ENCODE measurements at places on chromosomes 4 and X. TPM values are rescaled to one million over a fixed set of nuclear protein-coding genes. Genes with fewer than 3 reads are reported as not detected.

- no peak for DNase-seq
Observed at GRCh38 chr4:101259876-101260275, 87.5 kb downstream of the PPP3CA start.

Gene LRPAP1
- total RNA-seq: 280 TPM

Gene TECRL
- total RNA-seq: 1,034 TPM

- DNase-seq: no peak
Observed at GRCh38 chr4:120829113-120829831, 93.3 kb downstream of the PRDM5 start.

DNA sequence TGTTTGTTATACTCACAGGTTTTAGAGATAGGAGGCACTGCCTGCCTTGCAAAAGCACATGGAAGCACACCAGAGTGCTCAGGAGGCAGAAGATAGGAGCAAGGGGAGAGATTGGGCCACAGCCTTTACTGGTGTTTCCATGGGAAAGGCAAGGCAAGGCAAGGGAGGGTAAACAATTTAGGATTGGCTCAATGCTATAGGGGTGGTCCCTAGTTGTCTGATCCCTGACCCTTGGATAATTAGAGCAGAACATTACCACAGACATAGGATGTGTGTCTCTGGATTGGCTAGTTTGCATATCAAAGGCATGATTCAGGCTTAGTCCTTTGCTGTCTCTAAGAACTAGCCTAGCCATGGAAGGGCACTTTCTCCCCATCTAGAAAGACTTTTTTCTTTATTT is 36.1 kb downstream of the GRXCR1 start:
- no peak for DNase-seq

DNA sequence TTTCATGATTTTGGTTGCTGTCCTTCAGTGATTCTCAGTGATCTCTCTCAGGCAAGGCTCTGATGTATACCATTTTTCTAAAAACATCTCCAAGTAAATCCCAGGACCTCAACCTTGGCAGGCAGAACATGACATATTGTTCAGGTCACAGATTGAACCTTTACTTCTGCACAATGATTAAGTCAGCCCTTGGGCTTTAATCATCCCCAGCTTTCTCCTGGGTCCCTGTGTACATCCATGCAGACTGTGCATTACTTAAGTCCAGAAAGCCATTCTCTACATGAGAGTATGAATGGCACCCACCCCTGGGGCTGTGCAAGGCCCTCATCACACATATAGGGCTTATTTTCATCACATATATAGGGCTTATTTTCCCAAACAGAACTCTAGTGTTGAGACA is 58.7 kb upstream of the ADAMTS3 start:
- DNase-seq: no peak

DNA sequence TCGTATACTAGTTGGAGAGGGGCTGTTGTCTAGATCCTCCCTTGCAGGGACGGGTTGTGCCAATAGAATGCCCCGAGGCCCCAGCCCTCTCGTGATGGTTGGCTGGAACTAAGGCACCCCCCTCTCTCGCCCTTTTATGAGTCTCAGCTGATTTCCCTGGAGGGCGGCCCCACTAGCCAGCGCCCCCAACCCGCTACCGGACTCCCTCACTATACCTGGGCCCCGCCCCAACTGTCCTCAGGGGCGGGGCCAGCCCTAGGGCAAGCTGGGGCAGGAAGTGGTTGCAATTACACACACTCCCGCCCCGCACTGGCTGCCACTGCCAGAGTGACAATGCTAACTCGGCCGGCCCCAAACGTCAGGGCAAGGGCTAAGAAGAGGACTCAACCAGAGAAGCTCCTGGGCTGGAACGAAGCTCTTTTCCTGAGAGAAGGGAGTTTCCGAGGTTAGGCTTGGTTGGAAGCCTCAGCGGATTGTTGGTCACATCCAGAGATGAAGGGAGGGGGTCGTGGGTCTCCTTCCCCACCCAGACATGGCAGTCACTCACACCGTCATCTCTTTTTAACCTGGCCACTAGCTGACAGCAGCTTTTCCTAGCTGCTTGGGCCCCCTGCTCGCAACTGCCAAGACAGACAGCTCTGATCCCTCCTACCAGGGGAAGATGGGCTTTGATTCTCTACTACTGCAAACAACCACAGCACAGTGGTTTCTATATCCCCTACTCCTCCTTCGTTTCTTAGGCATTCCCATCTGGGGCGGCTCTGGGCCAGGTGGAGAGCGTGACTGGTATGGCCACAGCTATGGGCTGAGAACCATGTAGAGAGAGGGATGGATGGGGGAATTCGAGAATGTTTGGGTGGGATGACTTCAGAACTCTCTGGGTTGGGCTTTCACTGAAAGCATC is 21.0 kb upstream of the BCORL1 start:
- peak; percentile 81 for DNase-seq
